ENCODE measurements at places on chromosomes 7 and 10.

GRCh38 chr7:112149734-112150133 lies 56.5 kb downstream of the DOCK4 start:
- no peak for DNase-seq

- DNase-seq = no peak
Observed at GRCh38 chr7:110881721-110882120, 209.2 kb upstream of the LRRN3 start.

DNA sequence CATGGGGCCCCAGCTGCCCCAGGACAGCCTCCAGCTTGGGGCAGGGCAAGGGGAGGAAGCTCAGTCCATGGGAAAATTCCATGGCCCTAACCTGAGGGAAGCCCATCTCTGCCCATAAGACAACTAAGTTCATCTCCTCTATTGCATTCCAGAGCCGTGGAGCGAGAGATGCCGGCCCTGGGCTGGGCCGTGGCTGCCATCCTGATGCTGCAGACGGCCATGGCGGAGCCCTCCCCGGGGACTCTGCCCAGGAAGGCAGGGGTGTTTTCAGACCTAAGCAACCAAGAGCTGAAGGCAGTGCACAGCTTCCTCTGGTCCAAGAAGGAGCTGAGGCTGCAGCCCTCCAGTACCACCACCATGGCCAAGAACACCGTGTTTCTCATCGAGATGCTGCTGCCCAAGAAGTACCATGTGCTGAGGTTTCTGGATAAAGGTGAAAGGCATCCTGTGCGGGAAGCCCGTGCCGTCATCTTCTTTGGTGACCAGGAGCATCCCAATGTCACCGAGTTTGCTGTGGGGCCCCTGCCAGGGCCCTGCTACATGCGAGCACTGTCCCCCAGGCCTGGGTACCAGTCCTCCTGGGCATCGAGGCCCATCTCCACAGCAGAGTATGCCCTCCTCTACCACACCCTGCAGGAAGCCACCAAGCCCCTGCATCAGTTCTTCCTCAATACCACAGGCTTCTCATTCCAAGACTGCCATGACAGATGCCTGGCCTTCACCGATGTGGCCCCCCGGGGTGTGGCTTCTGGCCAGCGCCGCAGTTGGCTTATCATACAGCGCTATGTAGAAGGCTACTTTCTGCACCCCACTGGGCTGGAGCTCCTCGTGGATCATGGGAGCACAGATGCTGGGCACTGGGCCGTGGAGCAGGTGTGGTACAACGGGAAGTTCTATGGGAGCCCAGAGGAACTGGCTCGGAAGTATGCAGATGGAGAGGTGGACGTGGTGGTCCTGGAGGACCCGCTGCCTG lies 4.3 kb downstream of the AOC1 start:
- DNase-seq = no peak

- no peak for DNase-seq
Observed at GRCh38 chr7:124033095-124033806, 384 bp upstream of the TMEM229A start.

DNA sequence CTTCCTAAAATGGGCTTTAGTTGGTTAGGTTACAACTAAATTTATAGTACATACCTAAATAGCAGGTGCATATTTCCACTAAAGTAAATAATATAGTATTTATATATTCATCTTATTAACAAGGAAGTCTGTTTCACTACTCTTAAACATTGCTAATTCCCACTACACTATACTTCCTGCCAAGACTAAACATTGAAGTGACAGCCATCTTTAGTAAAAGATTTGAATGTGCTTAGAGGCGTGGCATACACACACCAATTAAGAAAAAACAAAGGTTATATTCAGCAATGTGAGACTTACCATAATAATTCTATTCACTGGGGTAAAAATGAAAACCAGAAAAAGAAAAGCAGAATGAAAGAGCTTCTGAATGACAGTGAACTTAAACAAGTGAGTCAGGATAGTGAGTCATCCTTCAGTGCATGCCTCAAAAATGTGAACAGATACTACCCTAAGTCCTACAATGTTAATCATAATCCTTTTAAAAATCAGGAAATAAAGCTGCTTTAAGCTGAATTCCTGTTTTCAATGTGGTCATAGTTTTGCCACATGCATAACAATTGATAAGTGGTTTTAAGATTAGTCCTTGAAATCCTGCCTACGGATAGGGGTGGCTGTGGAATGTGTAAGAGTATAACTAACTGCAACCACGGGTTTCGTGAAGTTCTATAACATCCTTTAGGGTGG lies 59.4 kb downstream of the USP6NL start:
- DNase-seq = no peak

DNA sequence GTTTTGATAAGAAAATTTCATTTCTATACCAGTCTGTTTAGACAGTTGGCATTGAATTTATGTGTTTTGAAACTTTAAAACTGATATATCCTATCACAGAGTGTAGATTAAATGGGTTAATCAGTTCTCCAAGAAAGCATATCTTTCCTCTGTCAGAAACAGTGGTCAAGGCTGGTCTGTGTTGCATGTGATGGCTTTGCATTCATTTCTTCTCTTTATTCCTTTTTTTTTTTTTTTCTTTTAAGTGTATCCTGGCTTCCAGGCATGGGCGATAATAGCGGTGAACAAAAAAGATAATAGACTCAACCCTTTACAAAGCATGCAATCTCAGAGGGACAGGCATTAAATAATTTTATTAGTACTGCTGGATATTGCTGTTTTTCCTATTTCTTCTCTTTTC lies 136.6 kb downstream of the LRRC4 start:
- no peak for DNase-seq

DNA sequence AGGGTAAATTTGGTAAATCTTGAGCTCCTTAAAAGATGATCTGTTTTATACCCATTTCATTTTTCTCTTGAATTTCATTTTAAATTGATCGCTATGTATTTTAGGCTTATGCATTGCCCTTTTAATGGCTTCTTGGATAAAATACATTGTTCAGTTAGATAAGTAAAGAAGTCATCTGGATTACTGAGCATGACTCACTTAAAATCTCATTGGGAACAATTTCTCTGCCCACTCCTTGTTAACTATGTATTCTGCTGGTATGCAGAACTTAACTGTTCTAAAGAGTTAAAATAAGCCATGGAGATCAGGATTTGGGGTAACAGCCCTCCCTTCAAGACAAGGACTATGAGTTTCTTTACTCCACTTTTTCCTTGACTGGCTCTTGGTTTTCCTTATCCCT lies 134.2 kb downstream of the SND1 start:
- DNase-seq = no peak

GRCh38 chr10:124462348-124462695 lies 699 bp downstream of the LHPP start:
- DNase-seq = no peak

Measured in stimulated activated CD8-positive, alpha-beta memory T cell treated with anti-CD3 and anti-CD28 coated beads, Interleukin-15, amount 100 ng/mL, for 4 hours (primary cell).